ENCODE measurements at places on chromosomes 16 and 17.

DNA sequence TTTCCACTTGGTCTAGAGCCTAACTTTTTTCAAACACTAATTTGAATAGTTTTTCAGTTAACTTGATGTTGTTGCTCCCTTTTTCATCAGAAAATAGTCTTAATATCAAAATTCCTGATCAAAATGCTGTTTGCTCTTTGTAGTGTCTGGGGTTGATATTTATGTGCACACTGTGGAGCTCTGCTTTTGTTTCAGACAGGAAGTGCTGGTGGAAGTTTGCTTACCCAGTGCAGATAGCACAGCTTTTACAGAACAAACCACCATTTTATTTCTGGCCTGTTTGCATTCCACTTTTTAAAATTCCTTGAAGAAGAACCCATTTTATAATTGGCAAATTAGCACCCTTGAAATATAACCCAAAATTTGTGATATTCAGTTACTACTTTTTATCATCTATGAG lies 125.4 kb downstream of the MRTFB start:
- DNase-seq, result no peak

DNA sequence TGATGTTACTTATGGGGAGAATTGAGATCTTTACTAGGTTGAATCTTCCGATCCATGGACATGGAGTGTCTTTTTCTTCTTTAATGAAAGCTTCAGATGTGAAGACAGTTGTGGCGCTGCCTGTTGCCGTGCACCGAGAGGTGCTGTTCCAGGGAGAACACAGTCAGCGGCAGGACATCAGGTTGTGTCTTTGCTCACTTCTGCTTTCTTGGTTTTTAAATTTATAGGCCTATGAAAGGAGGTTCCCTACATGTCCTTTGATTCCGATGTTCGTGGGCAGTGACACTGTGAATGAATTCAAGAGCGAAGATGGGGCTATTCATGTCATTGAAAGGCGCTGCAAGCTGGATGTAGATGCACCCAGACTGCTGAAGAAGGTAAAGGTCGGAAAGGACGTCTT lies 49.8 kb downstream of the SEC14L1 start:
- DNase-seq, result no peak

DNA sequence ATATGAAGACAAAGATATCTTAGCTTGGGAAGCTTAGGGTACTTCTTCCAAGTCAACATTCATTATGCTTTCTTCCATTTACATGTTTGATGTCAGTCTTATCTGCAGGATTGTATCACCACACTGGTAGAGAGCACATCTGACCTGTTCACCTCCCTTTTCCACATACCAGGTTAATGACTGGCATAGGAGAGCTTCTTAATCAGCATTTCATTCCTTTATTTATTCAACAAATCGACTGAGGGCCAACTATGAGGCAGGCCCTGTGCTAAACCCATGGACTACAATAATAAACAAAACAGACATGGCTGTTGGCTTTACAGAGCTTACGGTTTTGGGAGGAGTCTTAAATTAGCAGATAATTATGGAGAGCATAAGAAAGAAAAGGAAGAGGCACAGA lies 378.1 kb upstream of the CDH11 start:
- no peak for DNase-seq

DNA sequence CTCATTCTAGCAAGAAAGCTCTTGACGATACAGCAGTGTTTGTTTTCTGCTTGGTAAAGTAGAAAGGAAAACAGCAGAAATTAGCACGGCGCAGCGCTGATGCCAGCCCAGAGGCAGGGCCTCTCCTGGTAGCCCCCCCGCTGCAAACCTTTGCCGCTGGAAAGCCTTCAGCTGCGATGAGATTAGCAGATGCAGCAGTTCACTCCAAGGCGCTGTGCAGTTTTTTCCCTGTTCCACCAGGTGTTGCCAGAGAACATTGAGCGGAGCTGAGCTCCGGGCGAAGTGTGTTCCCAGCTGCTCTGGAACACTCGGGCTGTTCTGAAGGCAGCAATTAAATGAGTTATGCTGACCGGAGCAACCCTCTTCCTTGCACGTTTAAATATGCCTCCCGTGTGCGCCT lies 72.5 kb downstream of the RBFOX1 start:
- peak; percentile 65 for DNase-seq

GRCh38 chr16:26335236-26335853 lies 643.6 kb downstream of the HS3ST4 start:
- no peak for DNase-seq

GRCh38 chr17:75273977-75274708 lies 3.1 kb upstream of the MIF4GD start:
- no peak for DNase-seq

DNA sequence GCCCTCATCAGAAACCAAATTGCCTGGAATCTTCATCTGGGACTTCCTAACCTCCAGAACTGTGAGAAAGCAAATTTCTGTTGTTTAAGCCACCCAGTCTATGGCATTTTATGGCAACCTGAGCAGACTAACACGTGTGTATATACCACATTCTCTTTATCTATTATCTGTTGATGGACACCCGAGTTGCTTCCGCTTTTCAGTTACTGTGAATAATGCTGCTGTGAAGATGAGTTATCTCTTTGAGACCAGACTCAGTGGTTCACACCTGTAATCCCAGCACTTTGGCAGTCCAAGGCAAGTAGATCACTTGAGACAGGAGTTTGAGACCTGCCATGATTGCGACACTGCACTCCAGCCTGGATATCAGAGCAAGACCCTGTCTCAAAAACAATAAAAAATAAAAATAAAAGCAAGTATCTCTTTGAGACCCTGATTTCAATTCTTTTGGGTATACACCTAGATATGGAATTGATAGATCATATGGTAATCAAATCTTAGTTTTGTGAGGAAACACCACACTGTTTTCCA lies 27.2 kb upstream of the CNEP1R1 start:
- DNase-seq, result no peak

- no peak for DNase-seq
These were observed 5.5 kb downstream of the CBFB start for GRCh38 chr16:67034487-67034886.

GRCh38 chr17:12998874-12999273 lies 19.0 kb downstream of the ELAC2 start:
- DNase-seq, result no peak

- no peak for DNase-seq
These were observed 1005.7 kb downstream of the CDH11 start for GRCh38 chr16:64116151-64116550.

DNA sequence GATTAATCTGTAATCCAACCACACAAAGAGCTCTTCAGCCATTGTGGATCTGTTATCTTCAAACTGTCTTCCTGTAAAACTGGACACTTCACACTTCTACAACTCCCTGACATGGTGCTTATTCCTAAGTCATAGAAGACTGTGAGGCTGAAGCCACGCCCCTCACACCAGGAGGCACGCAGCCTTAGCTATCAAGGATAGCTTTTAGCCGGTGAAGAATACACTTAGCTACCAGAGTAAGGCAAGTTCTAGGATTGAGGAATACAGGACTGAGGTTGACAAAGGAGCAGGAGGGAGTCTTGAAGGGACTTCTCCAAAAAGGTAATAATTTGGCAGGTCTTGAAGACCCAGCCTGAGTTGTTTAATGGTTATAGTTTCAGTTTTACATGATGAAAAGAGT lies 79.8 kb upstream of the GAS7 start:
- DNase-seq, result no peak

GRCh38 chr17:45790296-45790922 lies 6.3 kb downstream of the CRHR1 start:
- no peak for DNase-seq

DNA sequence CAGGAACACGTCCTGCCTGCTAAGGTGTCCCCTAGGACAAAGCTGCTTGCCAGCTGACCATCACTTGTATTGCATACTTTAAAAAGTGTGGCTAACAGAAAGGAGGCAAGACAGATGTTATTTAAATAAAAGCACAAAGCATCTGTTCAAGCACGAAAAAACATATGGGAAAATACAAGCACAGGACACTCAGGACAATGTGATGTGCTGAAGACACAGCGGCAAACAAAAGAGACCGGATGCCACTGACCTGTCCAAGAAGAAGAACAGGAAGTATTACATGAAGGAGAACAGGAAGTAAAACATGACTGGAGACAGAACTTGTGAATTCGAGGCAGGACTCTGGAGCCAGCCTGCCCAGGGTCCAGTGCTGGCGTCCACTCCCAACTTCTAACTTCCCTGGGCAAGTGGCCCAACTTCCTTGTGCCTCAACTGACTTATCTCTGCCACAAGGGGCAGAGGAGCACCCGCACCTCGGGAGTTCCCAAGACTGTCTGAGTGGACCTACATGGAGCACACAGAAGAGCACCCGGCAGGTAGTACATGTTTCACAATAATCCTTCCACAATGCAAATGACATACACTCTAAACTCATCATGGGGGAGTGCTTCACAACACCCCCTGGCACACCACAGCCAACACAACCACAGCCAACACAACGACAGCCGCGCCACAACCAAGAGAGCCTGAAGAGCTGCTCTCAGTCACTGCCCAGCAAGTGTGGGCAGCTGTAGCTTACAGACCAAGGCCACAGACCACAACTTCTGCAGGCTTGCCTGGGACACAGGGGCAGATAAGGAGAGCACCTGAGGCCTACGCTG lies 36.6 kb downstream of the ANKRD11 start:
- DNase-seq, result no peak

GRCh38 chr17:44465897-44466296 lies 37.3 kb downstream of the GPATCH8 start:
- no peak for DNase-seq

- DNase-seq, result no peak
These were observed 2.2 kb upstream of the TBX4 start for GRCh38 chr17:61449707-61450640.

DNA sequence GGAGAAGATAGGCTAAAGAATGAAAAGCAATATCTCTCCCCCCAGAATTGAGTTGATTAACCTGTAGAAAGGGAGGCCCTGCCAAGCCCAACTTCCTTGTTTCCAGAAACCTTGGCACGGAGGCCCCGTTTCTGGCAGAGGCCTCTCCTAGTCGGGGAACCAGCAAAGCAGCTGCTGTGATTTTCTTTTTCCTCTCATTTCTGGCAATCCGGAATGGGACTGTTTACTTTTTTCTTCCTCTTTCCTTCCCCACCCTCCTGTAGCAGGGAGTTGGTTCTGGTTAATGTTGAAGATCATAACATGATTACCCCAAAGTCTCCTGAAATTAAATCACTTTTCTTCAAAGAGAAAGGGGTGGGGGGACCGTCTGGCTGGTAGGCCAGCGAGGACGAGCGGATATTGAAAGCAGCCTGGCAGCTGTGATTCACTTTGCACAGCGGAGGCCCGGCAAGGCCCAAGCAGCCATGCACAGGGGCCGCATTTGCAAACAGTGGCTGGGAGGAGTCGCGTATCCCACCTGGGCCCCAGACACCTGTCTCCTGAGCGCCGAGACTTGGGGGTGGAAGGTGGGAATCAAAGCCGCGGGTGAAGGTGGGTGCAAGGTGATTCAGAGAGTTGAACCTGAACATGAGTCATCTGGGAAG lies 51.5 kb downstream of the NTN1 start:
- DNase-seq, result peak; percentile 6

GRCh38 chr17:2710803-2711607 lies 559 bp downstream of the CLUH start:
- no peak for DNase-seq

DNA sequence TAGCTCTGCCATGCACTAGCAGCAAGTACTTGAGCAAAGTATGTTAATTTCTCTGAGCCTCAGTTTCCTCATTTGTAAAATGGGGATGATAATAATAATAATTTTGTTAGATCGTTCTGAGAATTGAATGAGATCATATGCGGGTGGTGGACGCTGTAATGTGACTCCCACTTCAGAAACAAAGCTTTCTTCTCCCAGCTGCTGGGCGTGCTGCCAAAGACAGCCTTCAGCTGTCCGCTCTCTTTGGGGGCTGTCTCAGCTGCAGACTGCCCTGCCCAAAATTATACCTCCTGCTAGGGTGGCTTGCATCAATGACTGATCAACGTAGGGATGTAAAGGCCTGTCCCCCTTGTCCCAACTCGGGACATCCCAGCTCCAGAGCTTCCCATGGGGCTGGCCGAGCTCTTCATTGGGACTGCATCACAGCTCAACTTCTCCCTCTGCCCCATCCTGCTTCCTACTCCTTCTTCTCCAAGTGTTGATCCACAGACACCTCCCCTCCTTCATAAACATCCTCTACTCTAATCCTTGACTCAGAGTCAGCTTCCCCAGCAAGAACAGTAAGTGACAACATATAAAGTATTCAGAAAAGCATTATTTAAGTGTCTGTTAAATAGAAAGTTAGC lies 30.7 kb upstream of the CDH5 start:
- peak; percentile 76 for DNase-seq

DNA sequence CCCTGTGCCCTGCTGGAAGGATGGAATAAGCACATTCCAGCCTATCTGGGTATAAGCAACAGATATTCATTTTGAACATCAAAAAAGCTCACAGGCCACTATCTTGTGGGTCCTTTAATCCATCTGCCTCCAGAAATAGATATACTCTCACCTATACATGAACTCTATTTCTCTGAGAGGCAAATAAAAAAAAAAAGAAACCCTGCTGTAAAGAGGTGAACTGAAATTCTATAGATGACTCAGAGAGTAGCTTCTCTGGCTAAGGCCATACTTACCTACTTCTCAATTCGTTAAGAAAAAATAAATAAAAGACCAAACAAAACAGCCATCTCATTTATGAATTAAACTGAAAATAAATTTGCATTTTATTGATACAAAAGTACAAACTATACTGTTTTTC lies 86.3 kb downstream of the DYNLRB2 start:
- DNase-seq, result no peak

DNA sequence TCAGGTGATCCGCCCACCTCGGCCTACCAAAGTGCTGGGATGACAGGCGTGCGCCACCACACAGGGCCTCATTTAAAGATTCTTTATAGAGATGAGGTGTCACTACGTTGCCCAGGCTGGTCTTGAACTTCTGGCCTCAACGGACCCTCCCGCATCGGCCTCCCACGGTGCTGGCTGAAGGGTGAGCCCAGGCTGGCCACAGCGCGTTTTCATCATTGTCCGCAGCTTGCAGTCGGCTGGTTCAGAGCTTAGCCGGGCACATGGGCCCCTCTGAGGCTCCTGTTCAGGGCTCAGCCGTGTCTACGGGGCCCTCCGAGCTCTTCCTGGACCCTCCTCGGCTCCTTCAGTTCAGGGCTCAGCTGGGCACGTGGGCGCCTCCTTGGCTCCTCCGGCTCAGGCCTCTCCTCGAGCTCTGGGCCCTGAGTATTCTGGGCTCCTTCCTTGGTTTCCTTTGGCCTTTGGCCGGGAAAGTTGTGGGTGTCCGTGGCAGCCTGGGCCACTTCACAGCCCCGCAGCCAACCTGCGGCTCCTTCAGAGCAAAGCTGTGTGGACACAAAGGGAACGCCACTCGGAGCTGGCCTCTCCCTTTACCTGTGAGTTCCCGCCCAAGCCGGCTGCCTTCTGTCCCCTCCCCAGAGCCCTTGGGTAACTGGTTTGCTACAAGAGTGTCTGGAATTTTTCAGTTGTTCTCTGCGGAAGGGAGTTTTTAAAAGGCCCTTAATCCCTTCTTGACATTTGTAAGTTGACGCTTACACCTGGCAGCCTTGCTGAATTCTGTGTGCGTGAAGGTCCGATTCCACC lies 1.2 kb upstream of the MSLN start:
- DNase-seq, result no peak
